Activated CD4-positive, alpha-beta T cell treated with anti-CD3 and anti-CD28 coated beads, Interleukin-2, amount 50 U/mL, for 4 hours (primary cell): ENCODE measurements at places on chromosomes 16 and 17.

- no peak for DNase-seq
These were observed 48.3 kb downstream of the BAIAP2 start for GRCh38 chr17:81083125-81083765.

DNA sequence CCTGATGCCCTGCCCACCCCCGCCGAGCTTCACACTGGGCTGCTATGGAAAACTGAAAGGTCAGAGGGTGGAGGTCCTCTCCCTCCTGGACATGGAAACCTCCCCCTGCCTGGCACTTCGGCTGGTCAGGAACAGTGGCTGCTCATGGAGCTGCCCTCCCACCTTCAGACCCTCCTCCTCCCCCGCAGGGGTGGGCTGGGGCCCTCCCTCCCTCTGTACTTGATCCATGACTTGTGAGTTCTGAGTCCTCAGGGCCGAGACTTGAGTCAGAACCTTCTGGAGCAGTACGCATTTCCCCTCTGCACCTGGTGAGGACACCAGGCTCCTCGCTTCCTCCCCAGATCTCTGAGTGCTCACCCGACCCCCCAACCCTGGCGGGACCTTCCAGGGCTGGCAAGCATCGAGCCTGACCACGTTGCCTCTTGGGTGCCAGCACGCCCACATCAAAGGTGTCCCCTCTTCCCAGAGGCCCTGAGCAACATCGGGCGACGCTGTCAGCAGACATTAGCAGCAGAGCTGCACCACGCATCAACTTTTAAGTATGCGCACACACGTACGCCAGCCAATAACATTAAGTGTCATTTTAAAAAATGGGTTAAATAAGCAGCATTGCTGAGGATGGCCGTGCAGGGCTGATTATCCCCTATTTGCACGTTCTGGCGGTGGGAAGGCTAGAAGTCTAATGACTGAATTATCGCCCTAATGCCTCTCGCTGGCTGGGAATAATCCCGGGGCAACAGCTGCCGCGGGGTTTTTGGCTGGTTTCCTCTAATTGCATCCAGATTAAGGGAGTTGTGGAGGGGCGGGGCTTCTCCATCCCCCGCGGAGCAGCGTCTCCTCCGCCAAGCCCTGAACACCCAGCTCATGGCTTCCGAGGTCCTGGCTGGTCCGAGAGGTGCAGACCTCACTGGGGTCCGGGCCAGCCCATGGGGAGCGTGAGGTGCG is 98.0 kb downstream of the TBC1D16 start:
- DNase-seq, result no peak

DNA sequence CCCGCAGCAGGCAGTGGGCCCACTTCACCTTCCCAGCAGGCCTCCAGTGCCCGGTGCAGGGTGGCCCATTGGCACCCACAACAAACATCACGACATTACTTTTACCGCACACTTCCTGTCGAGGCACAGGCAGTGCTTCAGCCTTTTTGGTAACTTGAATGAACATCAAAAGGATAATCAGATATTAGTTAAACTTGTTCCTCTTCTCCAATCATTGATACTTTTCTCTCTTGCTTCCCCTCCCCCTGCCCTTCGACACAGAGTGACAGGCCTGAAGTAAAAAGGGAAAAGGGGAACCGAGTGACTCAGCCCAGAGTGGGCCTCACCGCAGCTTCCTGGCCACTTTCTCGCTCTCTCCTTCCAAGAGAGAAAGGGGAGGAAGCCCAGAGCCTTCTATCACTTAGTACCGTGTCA is 507.0 kb downstream of the MAF start:
- peak; percentile 5 for DNase-seq

DNA sequence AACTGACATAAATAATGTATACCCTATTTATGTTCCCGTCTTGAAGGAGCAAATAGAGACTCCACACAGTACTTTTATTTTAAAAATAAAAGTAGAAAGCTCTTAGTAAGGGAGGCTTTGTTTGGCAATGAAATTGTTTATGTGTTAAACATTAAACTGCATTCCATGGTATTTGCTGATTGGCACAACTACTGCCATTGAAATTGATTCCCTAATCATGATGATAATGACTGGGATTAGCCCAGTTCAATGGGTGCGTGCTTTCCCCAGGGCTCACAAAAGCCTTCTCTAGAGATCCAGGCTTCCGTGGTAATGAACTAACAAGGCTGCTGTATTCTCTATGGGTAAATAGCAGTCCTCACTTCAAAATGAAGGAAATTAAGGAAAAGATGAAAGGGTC is 67.5 kb downstream of the GPRC5B start:
- DNase-seq, result no peak

- no peak for DNase-seq
These were observed 210.3 kb downstream of the GRIN2A start for GRCh38 chr16:9971907-9972306.

GRCh38 chr17:80169784-80170500 is at the start of gene CARD14:
TSS of gene CARD14 (plus strand) at chr17:80170030. CDS start at chr17:80181439, 11,409 bp downstream.
- DNase-seq, result no peak

DNA sequence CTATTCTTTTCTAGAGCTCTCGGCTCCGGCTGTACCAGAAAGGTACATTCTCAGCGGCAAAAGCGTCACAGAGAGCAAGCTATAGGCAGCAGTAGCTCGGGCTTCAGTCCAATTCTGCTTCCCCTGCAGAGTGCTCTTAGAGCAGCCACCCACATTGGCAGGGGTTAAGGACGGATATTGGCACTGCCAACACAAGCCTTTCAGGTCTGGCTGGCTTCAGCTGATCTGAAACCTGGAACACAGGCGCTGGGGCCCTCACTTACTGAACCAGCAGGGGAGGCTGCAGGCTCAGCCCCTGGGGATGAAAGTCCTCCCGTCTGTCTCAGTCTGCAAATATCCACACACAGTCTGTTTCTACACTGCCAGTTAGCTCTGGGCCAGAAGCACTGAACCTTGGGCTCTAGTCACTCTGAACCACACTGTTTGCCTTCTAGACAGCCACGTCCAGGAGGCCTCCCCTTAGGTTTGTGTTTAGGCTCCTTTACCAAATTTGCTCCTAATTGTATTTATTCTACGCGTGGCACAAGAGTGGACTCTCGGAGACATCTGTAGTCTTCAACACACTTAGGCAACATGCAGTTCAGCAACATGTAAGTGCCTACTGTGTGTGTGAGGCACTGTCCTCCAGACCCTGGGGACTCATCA is 40.1 kb downstream of the HIC1 start:
- DNase-seq, result no peak

DNA sequence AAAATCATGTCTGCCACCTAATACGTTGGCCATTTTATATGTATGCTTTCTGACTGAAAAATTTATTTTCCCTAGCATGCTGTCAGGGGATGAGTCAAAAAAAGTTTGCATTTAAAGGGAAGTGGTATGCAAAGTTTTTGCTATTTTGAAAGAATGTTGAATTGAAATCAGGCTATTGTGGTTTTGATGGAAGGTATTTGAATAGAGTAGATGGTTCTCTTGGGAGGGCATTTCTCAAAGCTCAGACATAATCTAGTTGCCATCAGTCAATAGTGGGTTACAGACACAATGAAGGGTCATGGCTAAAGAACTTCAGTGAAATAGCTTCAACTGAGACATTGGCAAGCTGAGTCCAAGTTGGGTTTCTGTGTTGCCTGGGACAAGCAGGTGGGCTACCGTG is 102.4 kb downstream of the MAP2K6 start:
- DNase-seq, result no peak

- no peak for DNase-seq
These were observed 2.1 kb downstream of the CASKIN1 start for GRCh38 chr16:2194166-2194834.

- no peak for DNase-seq
These were observed 150.8 kb downstream of the C16orf78 start for GRCh38 chr16:49524216-49524946.

DNA sequence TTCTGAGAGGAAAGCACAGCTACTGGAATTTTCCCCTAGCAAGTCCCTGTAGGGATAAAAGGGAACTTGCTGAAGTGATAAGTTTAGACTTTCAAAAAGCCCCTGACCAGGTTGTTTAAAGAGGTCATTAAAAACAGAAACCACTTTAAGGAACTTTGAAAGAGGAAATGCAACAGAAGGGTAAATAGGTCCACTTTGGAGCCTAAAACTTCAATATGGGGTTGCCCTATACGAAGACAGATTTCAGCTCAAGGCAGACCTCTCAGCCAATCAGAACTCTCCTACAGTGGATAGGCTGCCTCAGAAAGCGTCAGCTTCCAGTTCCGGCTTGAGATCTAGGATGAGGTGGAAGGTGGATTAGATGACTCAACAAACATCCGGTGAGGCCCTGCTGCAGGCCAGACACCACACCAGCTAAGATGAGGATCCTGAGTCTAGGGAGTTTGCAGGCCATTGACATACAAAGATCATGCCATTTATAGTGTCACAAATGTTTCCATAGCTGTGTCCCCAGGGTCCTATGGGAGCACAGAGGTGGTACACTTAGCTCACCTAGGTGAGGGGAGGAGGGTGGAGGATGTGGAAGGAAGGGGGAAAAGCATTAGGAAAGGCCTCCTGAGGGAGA is 7.9 kb upstream of the MFSD6L start:
- no peak for DNase-seq

DNA sequence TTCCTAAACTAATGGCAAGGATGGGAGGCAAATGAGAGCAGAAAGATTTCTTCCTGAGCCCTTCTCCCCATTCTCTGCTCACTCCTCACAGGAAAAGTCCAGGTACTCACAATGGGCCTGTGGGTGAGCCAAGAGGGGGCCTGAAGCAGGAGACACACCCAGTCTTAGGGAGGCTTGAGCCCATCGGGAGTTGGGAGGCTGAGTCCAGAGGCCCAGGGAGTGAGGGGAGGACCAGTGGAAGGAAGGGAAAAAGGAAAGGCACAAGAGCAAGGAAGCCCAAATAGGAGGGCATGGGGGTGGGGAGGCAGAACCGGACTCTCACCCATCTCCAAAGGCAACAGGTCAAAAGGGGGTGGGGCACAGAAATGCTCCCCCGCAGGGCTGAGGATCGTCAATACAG is 68.1 kb upstream of the CNEP1R1 start:
- no peak for DNase-seq

DNA sequence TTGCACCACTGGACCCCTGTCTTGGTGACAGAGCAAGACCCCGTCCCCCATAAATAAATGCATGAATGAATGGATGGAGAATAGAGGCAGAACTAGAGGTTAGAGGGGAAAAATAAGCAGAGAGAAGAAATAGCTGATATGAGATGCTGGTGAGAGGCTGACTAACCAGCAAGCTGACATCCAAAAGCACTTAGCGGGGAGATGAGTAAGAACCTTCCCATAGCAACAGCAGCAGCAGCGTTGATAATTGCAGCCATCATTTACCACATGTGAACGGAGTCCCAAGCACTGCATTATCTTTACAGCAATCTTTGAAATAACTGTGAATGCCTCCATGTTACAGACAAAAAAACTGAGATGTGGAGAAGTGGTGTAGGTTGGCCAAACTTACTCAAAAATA is 777.3 kb upstream of the EEF2KMT start:
- DNase-seq, result no peak

GRCh38 chr17:82351713-82352488 is 7.1 kb upstream of the TEX19 start:
- peak; percentile 79 for DNase-seq
